Chondrocyte (in vitro differentiated cells): ENCODE measurements at places on chromosomes 5 and 9. TPM values are rescaled to one million over a fixed set of nuclear protein-coding genes. Genes with fewer than 3 reads are reported as not detected.

IL7R gene
- total RNA-seq, result 0.36 to 0.56 TPM (median 0.50 TPM) in 3 replicates

- DNase-seq, result no peak
Observed at GRCh38 chr5:12292610-12293204, 388.5 kb upstream of the CTNND2 start.

FAM151B gene
- 5.7 to 7.1 TPM (median 7.1 TPM) in 3 replicates for total RNA-seq

- DNase-seq, result peak; percentile 84
Observed at GRCh38 chr5:97541864-97542263, 358.8 kb upstream of the RIOK2 start.

GRCh38 chr5:137075163-137075970 lies 423.8 kb downstream of the SPOCK1 start:
- DNase-seq, result no peak

GRCh38 chr5:91556-92263 lies at the start of gene PLEKHG4B:
PLEKHG4B (plus strand) TSS chr5:92168; CDS start chr5:92232, 64 bp downstream.
- no peak for DNase-seq

GABRA1 gene
- not detected in 3 replicates for total RNA-seq

GRCh38 chr9:125325826-125326225 lies 64.2 kb downstream of the GAPVD1 start:
- no peak for DNase-seq

CDH9 gene
- total RNA-seq, result not detected in 3 replicates

DNA sequence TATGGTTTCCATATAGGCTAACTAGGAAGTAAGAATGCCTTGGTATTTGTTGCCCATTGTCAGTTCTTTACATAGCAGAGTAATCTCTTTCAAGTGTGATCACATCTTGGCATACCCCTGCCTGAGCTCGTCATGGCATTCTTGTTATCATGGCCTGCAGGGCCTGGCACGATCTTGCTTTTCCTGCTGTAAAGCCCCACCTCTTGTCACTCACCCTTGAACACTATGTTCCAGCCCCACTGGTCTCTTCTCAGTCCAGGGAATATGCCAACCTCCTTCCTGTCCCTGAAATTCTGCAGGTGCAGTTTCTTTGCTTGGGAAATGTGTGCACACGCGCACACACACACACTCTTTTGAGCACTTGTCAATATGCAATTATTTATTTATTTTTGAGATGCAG lies 250.2 kb upstream of the DMRT1 start:
- no peak for DNase-seq

KCNN2 gene
- total RNA-seq, result 0.19 TPM in 1 of 3 replicates, not detected in the others

GRCh38 chr5:2803751-2804150 lies 52.3 kb upstream of the IRX2 start:
- DNase-seq, result no peak

SAXO1 gene
- total RNA-seq, result 0.17 TPM in 1 of 3 replicates, not detected in the others

- no peak for DNase-seq
Observed at GRCh38 chr5:58493141-58493540, 1.9 kb downstream of the GAPT start.
